ENCODE measurements at places on chromosomes 7 and 10.
A peak's percentile ranks its signal among the peaks of the same experiment; 100 is the strongest.

- DNase-seq, result no peak
Observed at GRCh38 chr10:24854256-24854655, 98.2 kb downstream of the PRTFDC1 start.

- DNase-seq, result no peak
Observed at GRCh38 chr7:31432836-31433340, 81.0 kb upstream of the ITPRID1 start.

GRCh38 chr10:43071865-43072650 is 4.8 kb upstream of the RET start:
- no peak for DNase-seq

DNA sequence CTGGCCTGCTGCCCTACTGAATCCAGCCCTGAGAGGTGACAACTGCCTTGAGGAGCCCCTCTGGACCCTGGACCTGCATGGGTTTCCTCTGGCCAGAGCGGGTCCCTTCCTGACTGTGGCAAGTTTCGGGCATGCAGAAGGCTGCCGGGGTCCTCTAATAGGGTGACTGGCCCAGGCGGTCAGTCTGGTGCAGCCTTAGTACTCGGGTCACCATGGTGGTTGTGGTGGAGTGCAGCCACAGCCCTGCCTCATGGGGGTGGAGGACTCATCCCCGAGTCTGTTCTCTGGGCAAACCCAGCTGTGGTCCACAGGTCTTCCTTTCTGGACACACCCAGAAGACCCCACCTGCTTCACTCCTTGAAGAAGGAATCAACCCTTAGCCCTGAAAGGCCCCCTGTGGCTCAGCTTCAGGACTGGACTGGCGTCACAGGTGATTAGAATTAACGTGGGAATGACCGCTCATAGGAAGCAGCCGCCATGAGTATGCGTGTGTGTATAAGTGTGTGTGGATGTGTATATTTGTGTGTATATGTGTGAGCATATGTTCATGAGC is 28.7 kb downstream of the RAMP3 start:
- no peak for DNase-seq

- DNase-seq, result no peak
Observed at GRCh38 chr10:59098387-59098786, 78.1 kb upstream of the PHYHIPL start.

- no peak for DNase-seq
Observed at GRCh38 chr10:36141856-36142560, 499.9 kb upstream of the FZD8 start.

- no peak for DNase-seq
Observed at GRCh38 chr7:50214126-50214670, 90.3 kb upstream of the IKZF1 start.

- no peak for DNase-seq
Observed at GRCh38 chr10:132878091-132878729, 64.2 kb downstream of the CFAP46 start.

GRCh38 chr10:16964576-16965343 is 147.5 kb upstream of the RSU1 start:
- no peak for DNase-seq

DNA sequence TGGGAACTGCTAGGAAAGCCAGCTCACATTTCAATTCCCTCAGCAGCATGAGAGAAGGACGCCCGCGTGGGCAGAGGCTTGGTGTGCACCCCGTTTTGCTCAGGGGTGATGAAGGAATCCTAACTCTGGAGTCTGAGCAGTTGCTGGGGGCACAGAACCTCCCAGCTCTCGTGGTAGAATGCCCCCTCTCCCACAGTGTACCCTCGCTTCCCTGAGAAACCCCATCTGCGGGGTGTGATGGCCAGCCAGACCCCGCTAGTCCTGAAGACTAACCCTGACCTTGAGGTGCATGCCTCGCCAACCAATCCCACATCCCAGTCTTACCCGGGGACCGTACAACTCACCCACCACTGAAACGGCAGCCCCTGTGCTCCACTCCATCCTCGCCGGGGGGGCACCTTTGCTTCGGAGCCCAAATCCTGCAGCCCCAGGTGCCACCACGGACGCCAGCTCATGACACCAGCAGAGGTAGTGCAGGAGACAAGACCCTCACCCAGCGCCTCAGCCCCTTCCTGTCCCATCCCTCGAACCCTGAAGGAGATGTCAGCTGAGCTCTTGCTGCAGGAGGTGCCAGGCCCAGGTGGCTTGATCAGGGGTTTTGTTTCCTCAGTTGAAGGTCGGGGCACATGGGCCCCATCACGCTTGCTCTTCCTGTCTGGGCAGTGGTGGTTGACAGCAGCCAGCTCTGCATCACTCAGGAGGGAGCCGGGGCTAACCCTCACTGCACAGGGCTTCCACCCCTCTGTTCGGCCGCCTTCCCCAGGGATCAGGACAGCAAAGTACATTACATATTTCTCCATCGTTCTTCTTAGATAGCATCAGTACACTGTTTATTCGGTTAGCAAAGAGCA is 236.5 kb downstream of the MGMT start:
- DNase-seq, result no peak

GRCh38 chr10:16717622-16718395 is 99.4 kb downstream of the RSU1 start:
- DNase-seq, result no peak

DNA sequence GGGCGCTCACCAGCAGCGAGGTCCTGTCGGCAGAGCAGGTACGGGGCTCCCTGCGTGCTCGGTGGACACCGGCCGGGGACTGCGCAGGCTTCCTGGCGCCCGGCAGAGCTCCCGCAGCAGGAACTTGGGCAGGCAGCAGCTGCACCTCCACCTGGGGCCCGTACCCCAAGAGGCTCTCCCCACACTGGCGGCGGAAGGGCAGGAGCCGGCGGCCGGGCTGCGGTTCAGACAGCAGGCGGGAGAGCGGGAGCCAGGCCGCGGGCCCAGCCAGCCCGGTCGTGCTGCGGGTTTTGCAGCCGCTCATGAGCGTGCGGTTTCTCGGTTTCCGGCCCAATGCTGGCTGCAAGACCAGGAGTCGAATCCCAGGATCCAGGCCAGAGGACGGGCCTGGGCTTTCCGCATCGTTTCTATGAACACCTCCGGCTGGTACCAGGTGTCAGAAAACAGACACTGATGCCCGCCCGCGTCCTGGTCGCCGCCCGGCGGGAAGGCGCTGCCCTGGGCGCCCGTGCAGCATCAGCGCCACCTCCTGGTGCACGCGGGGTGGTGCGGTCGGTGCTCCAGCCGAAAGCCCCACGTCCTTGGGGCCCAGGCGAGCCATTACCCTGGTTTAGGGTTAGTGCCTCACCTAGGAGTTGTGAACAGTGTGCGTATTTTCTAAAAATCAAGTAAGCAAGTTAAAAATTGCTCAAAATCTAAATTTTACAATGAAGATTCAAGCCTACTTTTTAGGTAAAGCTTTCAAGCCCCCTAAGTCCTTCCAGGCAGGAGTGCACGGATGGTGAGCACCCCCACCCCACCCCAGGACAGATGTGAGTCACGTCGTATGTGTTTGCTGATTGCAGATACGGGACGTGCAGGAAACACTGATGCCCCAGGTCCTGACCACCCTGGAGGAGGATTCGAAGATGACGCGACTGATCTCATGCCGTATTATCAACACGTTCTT is 47.4 kb upstream of the PRKAR1B start:
- DNase-seq, result peak; percentile 93

DNA sequence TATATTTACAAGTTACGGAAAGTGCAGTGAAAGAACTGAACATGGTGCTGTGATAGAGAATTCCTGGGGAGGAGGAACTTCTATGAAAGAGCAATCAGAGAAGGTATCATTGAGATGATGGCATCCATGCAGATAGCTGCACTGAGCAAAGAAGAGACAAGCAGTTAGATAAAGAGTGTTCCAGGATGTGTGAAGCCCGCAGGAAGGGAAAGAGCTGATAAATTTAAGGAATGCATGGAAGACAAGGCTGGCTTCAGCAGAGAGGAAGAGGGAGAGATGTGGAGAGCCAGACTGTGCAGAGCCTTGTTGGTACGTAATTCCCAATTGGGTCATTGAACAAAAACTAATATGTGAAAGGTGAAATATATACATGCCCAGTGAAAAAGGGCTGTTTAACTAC is 538.9 kb downstream of the INHBA start:
- no peak for DNase-seq
